ENCODE measurements at places on chromosomes 12 and 14.

DNA sequence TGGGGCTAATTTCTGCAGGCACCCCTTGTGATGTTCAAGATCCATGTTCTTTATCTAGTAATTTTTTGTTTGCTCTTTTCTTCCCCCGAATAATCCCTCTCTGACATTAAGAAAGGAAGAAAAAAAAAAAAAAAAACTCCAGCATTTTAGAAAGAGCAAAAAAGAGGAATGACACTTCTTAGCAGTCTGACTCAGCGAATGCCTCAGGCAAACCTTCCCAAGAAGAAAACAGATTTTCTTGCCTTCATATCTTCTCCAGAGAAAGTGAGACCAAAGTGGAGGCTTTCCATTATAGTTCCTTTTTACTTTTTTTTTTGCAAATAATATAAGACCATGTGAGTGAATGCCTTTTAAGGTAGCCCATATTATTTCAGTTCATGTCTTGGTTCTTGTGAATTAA is 479.0 kb upstream of the SYT1 start:
- no peak for DNase-seq

DNA sequence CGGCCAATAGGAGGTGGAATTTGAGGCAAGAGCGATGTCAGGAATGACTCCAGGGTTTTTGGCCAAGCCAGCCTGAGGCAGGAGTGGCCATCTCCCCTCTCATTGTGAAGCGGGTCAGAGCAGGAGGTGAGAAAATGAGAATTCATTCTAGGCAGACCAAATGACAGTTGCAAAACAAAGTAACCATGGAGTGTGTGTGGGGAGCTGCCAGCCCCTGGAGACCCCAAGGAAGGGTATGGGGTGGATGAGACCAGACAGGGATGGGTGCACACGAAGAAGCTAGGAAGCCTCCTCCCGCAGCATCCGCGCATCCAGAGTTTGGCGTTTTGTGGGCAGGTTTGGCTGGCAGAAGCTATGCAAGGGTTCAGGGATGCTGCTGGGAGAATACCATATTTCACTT is 38.8 kb downstream of the FZD10 start:
- DNase-seq = no peak

GRCh38 chr12:107277855-107278254 is 184.5 kb upstream of the CRY1 start:
- no peak for DNase-seq

GRCh38 chr14:54798465-54799124 is 104.0 kb downstream of the GCH1 start:
- no peak for DNase-seq
